NCI-H524 (cell line): ENCODE measurements at places on chromosomes 16 and 17.

DNA sequence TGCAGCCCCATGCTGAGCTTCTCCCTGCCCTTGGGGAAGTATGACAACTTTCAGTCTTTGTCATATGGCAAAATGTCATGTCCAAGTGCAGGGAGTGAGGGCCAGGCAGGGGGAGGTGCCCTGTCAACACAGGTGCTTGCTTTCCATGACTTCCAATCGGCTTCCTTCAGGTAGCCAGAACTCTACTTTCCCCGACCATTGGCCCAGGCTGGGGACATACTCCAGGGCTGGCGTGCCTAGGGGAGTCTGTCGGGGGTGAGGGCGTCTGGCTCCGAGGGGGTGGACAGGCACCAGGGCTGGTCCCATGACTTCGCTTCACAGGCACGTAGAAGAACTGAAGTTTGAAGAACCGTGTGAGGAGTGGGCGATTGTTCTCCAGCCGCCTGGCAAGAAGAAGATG lies 19.8 kb upstream of the PIK3R6 start:
- no peak for DNase-seq

GRCh38 chr17:41647940-41648410 lies 23.6 kb upstream of the KRT17 start:
- DNase-seq: peak; percentile 77

DNA sequence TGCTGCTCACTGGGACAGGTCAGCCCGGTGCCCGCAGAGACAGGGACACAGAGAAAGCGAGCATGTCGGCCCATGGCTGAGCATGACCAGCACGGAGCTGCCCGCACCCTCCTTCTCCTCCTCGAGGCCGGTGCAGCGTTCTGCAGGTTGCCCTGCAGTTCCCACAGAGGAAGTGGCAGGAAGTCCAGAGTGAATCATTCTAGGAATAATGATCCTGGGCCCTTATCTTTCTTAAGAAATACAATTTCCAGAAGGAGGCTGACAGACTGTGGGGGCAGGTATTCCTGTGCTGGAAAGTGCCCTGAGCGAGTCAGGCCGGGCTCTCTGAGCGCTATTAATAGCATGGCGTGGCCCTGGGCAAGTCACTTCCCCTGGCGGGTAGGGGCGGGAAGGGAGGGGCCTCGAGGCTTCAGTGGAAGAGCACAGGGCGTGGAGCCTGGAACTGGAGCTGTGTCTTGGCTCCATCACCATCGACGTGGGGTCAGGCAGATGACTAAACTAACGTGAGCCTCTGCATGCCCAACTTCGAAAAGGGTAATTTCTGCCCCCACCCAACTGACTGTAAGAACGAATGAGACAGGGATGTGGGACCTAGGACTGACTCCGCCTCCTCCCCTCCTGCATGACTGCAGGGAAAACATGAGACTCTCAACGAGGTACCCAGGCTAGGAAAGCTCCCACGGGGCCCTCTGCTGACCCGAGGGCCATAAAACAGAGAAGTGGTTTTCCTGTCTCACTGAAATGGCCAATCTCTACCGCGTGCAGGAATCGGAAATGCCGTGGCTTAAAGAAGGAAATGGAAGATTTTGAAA lies 9.8 kb downstream of the TMEM204 start:
- peak; percentile 22 for DNase-seq

GRCh38 chr17:3536716-3537115 lies 20.9 kb downstream of the TRPV3 start:
- DNase-seq: no peak

- peak; percentile 94 for DNase-seq
Observed at GRCh38 chr16:70483426-70483825, 29.0 kb downstream of the FCSK start.

DNA sequence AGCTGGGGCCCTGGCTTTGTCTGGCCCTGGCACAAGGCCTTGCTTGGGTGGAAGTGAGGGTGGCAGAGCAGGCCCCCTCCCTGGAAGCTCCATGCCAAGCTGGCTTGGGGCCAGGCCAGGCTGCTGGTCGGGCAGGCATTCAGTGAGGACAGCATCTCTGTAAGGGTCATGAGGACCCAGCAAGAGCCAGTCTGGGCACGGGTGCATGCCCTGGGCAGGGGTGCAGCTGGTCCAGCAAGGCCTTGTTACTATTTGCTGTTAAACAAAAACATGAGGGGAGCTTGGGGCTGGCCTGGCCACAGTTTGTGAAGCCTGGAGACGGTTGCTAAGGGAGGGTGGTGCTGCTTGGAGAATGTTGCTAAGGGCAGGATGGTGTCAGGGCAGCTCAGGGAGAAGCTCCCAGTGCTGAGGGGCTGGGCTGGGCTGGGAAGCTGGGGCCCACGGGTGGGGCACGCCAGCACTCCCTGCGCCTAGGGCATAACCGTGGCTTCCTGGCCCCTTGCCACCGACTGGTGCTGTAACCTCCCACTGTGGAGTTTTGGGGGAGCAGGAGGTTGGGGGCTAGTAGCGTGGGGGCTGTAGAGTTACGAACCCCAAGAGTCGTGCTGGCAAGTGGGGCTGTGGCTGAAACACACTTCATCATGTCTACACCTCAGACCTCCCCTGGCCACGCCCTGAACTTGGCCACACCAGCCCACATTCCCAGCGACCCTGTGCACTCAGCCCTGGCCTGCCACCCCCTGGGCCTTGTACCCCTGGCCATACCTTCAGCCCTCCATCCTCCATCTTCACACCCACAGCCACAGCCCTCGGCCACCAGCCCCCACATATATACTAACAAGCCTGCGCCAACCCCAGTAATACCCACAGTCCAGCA lies 1.6 kb downstream of the TPPP3 start:
- DNase-seq: no peak

GRCh38 chr16:48124266-48124665 lies 31.5 kb downstream of the ABCC12 start:
- no peak for DNase-seq

GRCh38 chr16:12449795-12450194 lies 353.9 kb downstream of the CPPED1 start:
- no peak for DNase-seq

- no peak for DNase-seq
Observed at GRCh38 chr16:6131526-6132050, 1034.0 kb upstream of the EEF2KMT start.

GRCh38 chr16:83818276-83818675 lies 10.5 kb downstream of the HSBP1 start:
- DNase-seq: no peak
